ENCODE measurements at places on chromosomes 11 and 22.
A peak's percentile ranks its signal among the peaks of the same experiment; 100 is the strongest.

GRCh38 chr22:41660416-41660815, 28.3 kb downstream of the SNU13 start:
- no peak for DNase-seq

GRCh38 chr11:59401262-59401552, 25.0 kb downstream of the OR5A2 start:
- DNase-seq = no peak

- DNase-seq = no peak
Measured at GRCh38 chr11:15195454-15196200, 80.9 kb downstream of the INSC start.

GRCh38 chr11:84590106-84590505, 1037.0 kb downstream of the DLG2 start:
- DNase-seq = no peak

- DNase-seq = no peak
Measured at GRCh38 chr22:17132112-17132511, 11.0 kb upstream of the TMEM121B start.

GRCh38 chr22:20531404-20532201, 24.2 kb downstream of the MED15 start:
- DNase-seq = peak; percentile 87

GRCh38 chr11:61377461-61378160, 14.8 kb upstream of the TMEM216 start:
- DNase-seq = no peak

Data from hepatic stellate cell (primary cell).